ENCODE measurements at places on chromosomes 6 and 20.

- DNase-seq = no peak
These were observed 147.0 kb downstream of the DTNBP1 start for GRCh38 chr6:15515660-15516375.

- no peak for DNase-seq
These were observed 11.3 kb upstream of the ABRACL start for GRCh38 chr6:139017227-139017626.

DNA sequence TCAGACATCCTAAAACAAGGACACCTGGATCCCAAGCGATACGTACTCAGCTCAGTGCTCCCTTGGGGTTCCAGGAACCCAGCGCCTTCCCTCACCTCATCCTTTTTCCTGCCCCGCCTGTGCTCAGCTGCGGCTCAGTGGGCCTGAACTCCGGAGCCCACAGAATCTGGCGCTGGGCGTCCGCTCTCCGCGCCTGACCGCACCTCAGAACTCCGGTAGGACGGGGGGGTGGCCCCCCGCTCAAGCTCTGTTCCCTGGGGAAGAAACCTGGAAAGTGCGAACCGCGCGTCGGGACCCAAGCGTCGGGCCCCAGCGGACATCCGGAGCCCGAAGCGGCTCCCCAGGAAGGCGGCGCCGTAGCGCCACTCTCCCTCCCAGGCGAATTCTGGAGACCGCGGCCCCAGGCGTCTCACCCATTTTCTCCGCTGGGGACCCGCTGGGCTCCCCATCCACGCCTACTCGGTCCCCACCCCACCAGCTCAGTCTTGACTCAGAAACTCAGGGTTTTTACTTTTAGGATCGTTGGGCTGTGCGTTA, 336 bp upstream of the LY6G5C start:
- DNase-seq = peak; percentile 33

DNA sequence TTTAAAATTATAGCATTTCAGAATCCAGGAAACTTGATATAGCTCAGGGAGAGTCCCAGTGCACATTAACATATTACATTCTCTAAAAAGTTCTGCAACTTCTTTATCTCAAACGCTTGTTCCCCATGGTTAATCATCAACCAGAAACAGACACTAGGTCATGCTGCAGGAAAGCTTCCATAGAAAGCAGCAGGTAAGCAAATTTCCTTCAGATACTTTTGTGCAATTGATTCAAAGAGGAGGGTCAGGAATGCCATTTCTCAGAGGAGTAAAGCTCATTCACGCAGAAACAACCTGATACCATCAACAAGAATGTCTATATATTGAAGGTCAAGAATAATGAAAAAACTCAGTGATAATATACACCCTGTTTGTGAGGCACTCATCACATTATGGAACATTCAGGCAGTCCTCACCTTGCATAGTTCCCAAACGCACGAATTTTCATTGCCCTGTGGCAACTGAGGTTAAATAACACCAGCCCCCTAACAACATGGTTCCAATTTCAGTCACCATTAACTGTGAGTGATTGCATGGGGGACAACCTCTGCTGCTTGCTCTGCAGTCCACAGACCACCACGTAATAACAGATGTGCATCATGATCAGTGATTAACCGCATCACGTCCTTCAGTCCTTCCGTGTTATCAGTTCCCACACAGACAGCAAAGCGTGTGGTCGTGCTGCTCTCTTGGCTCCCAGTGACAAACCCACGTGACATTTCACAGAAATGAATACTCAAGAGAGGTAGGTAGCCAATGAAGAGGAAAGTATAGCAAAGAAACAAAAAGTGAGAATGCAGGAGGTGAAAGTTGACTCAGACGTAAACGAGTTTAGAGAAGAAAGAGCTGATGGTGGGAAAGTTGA, 95.7 kb downstream of the LY86 start:
- DNase-seq = no peak

- DNase-seq = no peak
These were observed 37.6 kb downstream of the NRN1 start for GRCh38 chr6:5968817-5969734.

GRCh38 chr6:122339661-122340060, 59.8 kb upstream of the HSF2 start:
- DNase-seq = no peak

DNA sequence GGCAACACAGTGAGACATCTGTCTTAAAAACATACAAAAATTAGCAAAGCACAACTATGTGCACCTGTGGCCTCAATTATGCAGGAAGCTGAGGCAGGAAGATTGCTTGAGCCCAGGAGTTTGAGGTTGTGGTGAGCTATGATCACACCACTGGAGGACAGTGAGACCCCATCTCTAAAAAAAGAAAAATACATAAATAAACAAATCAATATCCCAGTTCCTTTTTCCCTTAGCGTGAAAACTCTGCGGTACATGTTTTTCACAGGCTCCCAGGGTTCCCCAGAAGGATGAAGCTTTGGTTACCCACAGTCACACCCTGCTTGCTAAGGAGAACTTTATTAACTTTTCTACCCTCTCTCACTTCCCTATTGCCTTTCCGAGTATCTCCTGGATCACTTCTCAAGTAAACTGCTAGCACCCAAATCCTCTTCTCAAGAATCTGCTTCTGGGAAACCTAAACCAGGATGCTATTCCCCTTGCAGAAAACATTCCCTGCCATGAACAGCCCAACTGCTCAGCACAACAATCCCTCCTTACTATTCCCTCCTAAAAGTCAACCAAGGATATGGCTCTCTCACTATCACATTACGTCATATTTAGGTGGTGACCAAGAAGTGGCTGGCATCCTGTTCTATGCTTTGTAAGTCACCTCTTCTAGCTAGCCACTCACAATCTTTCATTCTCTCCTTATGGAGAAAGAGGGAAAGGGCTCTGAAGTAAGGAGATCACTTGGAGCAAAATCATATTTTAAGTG, 122.4 kb downstream of the IPCEF1 start:
- DNase-seq = no peak

DNA sequence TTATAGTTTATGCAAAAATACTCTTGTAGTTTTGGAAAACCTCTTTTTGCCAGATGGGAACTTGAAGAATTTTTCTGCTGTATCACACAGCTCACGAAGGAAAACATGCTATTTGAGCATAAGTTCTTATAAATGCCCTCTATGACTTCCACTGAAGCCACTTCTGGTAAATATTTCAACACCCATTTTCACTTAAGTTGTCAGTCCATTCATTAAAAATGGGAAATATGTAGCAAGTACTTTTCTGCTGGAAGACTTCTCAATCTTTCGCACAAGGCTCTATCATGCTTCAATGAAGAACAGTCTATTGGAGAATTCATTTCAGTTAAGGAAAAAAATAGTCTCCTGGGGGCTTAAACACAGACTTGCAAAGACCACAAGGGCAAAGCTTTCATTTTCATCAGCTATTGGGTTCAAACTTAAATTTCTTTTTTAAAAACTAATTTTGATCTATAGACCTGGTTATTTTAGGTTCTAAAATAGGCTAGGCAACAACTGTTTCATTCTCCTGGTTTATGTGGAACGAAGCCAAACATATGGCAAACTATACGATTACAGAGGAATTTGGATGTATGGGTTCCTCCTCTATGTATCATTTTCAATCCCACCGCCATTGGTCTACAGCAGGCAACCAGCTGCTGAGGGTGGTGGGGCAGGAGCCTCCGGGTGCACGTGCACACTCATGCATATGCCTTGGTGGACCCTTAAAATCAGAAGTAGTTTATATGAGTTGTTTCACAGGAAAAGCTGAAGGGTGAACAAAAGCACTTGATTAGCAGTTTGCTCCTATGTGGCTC, 38.7 kb downstream of the LAMA4 start:
- no peak for DNase-seq

DNA sequence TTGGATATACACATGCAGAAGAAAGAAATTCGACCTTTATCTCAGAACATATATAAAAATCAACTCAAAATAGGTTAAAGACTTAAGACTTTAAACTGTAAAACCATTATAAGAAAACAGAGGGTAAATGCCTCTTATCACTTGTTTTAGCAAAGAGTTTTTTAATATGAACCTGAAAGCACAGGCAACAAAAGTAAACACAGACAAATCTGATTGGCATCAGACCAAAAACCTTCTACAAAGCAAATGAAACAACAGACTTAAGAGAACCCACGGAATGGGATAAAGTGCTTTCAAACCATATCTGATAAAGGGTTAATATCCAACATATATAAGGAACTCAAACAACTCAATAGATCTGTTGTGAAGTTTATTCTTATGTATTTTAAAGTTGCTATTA, 309.9 kb upstream of the OPRM1 start:
- no peak for DNase-seq

DNA sequence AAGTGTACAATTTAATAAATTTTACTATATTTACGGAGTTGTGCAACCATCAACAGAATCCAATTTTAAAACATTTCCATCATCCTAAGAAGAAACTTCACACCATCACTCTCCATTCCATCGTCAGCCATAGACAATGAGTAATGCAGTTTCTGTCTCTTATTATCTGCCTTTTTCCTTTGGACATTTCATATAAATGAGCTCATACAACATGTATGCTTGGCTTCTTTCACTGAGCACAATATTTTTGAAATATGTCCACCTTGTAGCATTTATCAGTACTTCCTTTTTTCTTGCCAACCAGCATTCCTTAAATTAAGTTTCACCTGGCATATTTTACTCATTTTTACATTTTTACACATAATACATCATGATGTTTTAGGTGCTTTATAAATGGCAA, 22.7 kb upstream of the HIVEP1 start:
- DNase-seq = no peak

GRCh38 chr6:45118754-45119153, 209.4 kb upstream of the RUNX2 start:
- DNase-seq = no peak

- DNase-seq = no peak
These were observed 1.6 kb upstream of the TRIB3 start for GRCh38 chr20:378961-379336.
